A549 (cell line): ENCODE measurements at places on chromosomes 13 and 19.

GRCh38 chr13:77333594-77333993 is 6.7 kb upstream of the MYCBP2 start:
- no peak for DNase-seq

GRCh38 chr19:7928741-7929701 is 3.1 kb upstream of the CTXN1 start:
- DNase-seq: peak; percentile 43

GRCh38 chr19:1624458-1624857 is 19.2 kb upstream of the UQCR11 start:
- DNase-seq: peak; percentile 61

GRCh38 chr13:37385248-37385647 is 213.3 kb downstream of the POSTN start:
- no peak for DNase-seq

DNA sequence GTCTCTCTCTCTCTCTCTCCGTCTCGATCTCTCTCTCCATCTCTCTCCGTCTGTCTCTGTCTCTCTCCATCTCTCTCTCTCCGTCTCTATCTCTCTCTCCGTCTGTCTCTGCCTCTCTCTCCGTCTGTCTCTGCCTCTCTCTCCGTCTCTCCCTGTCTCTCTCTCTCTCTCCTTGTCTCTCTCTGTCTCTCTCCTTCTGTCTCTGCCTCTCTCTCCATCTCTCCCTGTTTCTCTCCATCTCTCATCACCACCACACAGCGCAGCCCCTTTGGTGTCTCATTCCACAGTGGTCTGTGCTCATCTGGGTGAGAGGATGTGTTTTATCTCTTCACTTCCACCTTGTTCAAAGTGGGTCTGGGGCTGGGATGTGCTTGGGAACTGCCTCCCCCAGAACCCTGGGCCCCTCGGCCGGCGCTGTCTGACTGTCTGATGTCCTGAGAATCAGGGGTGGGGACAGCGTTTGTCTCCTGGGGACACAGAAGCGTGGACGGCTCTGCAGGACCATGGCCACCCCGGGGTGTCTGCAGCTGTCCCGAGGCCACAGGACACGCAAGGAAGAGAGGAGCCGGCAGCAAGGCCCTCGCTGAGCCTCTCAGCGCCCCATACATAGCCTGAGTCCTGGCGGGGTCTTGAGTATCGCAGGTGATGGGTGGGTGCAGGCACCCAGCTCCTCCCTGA is 40.2 kb upstream of the C13orf46 start:
- DNase-seq: no peak

DNA sequence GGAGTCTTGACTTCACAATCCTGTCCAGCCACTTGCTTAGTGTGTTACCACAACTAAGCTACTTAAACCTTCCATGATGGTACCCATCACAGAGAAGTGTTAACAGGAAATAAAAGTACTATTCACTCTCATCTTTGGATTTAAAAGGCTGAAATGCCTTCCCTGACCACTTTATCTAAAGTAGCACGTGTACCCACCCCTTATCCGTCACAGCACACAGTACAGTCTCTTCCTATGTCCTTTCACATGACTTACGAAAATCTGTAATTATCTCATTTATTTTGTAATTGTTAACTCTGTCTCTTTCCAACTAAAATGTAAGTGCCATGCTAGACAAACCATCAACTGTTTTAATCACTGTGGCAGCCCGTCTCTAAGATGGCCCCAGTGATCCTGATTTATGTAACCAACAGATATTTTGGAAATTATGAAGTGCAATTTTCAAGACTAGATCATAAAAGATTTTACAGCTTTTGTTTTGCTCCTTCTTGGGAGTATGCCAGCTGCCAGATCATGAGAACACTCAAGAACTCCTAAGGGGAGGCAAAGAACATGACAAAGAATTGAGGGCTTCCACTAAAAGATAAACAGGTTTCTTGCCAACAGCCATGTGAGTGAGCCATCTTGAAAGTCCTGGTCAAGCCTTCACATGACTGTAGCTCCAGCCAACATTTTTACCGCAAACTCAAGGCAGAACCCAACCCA is 44.9 kb downstream of the DIAPH3 start:
- DNase-seq: no peak
